ENCODE measurements at places on chromosomes 2 and 18.

DNA sequence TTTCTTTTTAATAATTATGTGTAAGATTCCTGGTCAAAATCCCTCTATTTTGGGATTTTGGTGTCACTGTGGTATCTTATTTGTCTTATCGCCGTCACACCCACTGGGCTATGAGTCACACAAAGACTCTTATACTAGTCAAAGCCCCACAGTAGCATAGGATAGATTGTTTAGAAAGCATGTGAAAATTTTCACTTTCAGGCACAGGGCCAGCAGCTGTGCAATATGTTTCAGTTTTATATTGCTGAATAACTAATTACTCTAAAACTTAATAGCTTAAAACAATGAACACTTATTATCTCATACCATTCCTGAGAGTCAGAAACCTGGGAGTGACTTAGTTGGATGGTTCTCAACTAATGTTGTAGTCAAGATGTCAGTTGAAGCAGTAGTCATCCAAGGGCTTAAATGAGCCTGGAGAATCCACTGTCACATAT lies 24.0 kb downstream of the CFAP210 start:
- DNase-seq, result no peak

DNA sequence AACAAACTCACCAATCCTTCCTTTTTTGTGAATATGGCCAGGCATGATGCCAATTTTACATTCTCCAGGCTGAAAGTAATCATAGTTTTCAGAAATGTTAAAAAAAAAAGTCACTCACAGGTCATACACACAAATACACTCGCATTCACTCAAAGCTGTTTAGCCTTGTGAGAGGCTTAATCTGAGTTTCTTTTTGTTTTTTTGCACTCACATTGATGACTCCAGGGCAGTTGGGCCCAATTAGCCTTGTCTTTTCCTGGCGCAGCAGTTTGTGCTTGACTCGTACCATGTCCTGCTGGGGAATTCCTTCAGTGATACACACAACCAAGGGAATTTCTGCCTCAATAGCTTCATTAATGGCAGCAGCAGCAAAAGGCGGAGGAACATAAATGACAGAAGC lies 18.0 kb downstream of the SUCLG1 start:
- no peak for DNase-seq

DNA sequence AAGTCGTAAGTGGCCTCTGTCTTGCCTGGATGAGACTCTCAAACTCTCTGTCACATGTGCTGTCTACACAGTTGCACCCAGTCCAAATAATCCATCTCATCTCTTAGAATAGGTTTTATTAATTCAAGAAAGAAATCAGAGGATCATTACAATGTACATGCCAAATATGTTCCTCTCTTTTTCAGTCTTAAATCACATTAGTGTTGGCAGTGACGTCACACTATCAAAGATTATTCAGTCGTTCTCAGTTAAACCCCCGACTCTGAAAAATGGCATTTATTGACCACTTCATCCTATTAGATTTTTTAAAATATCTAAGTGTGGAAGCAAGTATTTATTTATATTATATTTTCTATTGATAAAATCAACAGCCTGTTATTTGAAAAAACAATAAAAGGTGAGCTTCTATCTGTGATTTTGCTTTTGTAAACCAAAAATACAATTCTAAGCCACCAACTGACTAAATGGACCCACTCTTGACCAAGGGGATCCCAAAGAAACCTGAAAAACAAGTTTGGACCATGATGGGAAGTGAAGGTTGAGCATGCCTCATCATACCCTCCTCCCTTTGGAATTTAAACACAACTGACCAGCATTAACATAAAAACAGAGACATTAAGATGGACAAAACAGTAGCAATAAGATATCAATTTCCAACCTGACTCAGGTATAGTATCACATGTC lies 1894.4 kb upstream of the LRRTM1 start:
- no peak for DNase-seq

DNA sequence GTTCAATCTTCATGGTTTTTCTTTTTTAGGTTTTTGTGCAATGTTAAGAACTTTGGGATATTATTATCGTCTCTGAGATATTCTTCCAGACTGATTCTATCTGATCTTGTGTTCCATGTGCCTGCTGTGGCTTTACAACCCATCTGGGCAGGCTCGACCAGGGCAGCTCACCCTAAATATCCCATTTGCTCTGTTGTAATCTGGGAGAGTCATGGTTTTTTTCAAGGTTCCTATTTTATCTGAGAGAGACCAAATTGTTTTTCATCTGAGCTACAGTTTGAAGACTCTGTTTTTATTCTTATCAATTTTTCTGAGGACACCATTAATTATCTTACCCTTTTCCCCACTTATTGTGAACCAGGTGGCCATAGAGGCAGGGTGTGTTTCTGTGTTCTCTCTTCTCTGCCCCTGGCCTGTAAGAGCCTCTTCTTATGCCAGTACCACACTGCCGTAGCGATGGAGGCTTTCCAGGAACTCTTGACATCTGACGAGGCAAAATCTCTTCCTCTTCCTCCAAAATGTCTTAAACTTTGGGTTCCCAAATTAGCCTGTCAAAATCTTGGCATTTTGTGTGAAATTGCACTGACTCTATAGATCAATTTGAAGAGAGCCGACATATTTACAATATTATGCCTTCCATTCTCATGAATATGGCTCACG lies 3.1 kb downstream of the SP140L start:
- DNase-seq, result no peak

- no peak for DNase-seq
Measured at GRCh38 chr2:238761868-238762267, 86.0 kb upstream of the TWIST2 start.

DNA sequence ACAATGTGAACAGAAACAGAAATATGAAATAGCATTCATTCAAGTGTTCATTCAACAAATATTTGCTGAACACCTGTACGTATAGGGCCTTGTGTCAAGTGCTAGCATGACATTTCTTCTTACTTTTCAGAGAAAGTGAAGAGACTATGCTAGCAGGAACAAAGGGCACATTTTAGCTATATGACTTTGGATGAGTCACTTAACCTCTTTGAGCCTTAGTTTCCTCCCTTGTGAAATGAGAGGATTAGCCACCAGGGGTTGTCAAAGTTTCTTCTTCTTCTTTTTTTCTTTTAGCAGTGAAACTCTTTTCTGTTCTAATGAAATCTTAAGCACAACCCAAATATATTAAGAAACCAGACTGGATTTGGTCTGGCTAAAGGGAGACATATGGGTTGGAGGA lies 53.1 kb downstream of the FIGN start:
- DNase-seq, result no peak

- no peak for DNase-seq
Measured at GRCh38 chr2:637406-637776, 39.8 kb downstream of the TMEM18 start.

GRCh38 chr2:40955635-40956034 lies 503.7 kb upstream of the SLC8A1 start:
- peak; percentile 5 for DNase-seq

GRCh38 chr2:18186816-18187613 lies 308.5 kb downstream of the KCNS3 start:
- DNase-seq, result no peak

DNA sequence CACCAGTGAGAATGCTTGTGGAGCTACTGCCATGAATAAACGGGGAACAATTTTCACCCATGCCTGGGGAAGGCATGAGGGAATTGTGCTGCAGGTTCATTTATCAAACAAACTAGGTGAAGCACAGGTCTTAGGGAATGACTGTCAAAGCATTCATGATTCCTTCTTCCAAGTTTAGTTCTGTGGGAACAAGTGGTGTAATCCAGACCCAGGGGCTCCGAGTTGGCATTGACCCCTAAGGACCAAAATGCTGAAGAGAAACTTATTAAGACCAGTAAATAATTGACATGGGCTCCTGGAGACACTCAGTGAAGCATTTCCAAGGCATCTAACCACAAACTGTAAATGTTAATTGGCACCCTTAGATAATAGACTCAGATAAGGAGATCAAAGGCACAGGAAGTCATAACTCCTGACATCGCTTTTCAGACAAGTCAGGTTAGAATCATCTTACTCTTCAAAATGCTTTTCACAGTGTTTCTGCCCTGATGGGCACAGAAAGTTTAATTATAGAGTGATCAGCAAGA lies 96.9 kb downstream of the SPP2 start:
- DNase-seq, result peak; percentile 45

GRCh38 chr2:79638954-79639353 lies 126.1 kb downstream of the CTNNA2 start:
- no peak for DNase-seq

DNA sequence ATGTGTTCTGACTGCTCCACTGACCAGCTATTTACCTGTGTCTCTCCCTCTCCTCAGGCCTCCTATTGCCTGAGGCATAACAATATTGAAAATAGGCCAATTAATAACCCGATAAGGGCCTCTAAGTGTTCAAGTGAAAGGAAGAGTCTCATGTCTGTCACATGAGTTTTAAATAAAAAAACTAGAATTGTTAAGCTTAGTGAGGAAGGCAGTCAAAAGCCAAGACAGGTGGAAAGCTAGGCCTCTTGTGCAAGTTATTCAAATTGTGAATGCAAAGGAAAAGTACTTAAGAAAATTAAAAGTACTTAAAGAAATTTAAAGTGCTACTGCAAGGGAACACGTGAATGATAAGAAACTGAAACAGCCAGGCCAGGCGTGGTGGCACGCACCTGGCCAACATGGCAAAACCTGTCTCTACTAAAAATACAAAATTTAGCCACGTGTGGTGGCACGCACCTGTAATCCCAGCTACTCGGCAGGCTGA lies 44.9 kb upstream of the TAF4B start:
- no peak for DNase-seq

GRCh38 chr2:41460661-41461060 lies 587.2 kb upstream of the PKDCC start:
- DNase-seq, result no peak

DNA sequence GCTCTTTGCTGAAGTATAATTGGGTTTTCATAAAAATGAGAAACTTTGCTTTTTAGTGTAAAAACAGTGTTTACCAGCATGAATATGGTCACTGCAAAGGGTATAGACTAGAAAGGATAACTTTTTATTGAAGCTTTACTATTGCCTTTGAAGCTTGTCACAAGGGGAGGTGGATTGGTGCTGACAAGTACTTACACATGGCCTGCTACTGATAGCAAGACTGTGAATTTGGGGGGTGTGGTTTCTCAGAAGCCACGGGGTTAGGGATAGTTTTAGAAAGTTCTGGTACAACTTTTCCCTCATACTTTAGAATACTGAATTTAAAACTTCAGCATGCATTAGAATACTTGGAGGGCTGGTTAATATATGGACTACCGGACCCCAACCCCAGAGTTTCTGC lies 294.1 kb downstream of the SOCS6 start:
- DNase-seq, result no peak

DNA sequence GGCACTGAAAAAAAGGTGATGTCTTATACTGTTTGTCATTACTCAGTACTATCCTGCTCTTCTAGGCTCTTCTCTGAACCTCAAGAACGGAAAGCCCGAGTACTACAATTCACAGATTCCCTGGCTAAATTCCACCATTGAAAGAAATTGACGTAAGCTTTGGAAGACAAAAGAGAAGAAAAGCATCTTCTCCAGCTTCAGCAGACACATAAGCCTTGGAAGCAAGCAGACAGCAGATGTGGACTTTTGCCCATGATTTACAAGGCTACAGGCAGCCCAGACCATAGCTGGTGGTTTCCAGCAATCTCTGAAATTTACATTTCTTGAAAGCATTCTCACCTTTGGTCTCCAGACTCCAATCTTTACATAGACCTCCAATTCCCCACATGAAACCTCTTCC lies 289.0 kb downstream of the C1D start:
- DNase-seq, result no peak

- no peak for DNase-seq
Measured at GRCh38 chr2:13156916-13157315, 440.2 kb downstream of the TRIB2 start.

- DNase-seq, result no peak
Measured at GRCh38 chr2:201790989-201791388, 10.3 kb upstream of the ALS2 start.

DNA sequence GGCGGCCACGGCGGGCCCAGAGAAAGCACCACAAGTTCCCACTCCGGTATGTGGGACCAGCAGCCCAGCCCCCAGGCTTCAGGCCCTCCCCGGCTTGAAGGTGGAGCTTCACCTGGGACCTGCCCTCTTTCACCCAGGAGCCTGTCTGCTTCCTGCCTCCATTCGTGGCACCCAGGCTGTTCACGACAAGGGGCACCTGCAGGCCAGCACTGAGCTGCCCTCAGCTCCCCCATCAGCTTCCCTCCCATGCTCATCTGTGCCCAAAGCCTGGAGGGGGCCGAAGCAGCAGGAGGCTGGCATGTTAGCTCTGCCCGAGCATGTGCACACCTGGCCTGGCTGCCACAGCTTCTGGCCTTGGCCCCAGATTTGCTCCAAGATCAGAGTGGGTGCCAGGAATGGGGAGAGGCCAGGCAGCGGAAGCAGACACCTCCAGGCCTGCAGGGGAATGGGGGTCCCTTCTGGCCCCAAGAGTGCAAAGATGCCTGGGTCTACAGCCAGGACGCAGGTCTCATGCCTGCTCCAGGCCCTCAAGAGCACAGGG lies 312.4 kb upstream of the SYT4 start:
- DNase-seq, result no peak

All from NCI-H146 (cell line).